ENCODE measurements at places on chromosomes 16 and 17. TPM values are rescaled to one million over a fixed set of nuclear protein-coding genes. Genes with fewer than 3 reads are reported as not detected.

GRCh38 chr16:78778101-78779004, 678.9 kb downstream of the WWOX start:
- no peak overlapping the region for H3K27ac ChIP-seq
- no peak for DNase-seq
- no peaks in the 10 kb centered on the region for H3K27me3 ChIP-seq

DNA sequence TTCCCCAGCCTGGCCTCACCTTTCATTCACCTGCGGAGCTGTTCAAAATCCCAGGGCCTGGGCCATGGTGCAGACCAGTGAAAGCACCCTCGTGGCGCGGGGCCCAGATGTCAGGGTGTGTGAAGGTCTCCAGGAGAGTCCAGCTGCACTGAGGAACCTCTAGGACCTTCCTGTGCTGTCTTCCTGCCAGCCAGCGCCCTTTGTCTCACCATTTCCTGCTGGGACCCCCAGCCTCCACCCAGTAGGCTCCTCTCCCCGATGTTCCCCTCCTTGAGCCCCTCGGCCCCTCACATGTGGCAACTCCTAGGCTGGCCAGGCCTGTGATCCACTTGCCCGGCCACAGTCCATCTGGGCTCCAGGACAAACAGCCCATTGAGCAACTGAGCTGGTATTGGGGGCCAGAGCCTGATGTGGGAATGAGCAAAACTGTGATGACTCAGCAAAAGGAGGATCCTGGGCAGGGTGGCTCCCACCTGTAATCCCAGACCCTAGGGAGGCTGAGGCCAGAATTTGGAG, 677 bp downstream of the SULT1A2 start:
- H3K27ac ChIP-seq: no peak overlapping the region
- no peaks in the 10 kb centered on the region for H3K27me3 ChIP-seq
- H3K4me3 ChIP-seq: no peak overlapping the region
- H3K4me1 ChIP-seq: no peaks in the 10 kb centered on the region

DNA sequence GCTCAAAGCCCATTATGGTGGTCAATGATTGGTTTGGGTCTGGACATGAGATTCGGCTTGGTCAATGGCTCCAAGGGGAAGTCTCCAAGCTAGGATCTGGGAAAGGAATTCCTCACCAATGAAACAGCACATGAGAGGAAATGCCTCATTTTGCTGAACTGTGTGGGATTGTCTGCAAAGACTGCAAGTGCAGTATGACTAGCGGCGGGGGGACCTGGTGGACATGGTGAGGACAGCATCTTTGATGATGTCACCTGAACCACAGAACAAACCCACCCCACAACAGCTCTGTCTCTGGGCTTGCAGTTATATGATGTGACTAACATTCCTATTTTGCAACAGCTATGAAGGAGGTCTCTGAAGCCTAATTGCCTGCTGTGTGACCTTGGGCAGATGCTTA, 50.6 kb upstream of the NKD1 start:
- no peak overlapping the region for H3K4me3 ChIP-seq
- H3K36me3 ChIP-seq: no peaks in the 10 kb centered on the region
- no peaks in the 10 kb centered on the region for H3K27me3 ChIP-seq
- peak; percentile 40 for DNase-seq
- peaks cover 8% of the 10 kb centered on the region for H3K4me1 ChIP-seq
- H3K27ac ChIP-seq: no peak overlapping the region

The KRT39 gene
- not detected for total RNA-seq

DNA sequence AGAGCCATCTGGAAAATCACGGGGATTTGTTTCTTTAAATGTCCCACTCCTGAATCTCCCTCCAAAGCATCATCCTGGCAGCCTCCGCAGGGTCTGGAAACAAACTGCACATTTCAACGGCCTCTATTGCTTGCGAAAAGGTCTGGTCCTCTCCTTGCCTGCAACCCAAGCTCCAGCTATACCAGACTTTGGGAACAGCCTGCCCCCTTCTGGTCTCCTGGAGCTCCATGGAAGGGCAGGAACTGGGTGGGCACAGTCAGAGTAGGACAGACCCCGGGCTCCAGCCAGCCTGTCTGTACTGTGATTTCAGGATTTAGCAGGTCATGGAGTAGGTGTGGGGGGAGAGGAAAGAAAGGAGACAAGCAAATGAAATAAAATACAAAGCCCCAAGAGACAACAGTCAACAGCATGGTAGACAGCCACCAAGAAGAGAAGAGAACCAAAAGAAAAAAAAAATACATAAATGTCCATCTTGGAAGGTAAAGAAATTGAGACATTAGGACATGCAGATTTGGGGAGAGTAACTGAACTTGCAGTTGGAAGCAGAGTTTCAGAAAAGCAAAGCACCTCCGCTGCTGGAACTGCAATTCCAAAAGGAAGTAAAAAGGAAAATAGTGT, 2.7 kb downstream of the XYLT1 start:
- no peak for DNase-seq
- H3K27me3 ChIP-seq: no peaks in the 10 kb centered on the region

DNA sequence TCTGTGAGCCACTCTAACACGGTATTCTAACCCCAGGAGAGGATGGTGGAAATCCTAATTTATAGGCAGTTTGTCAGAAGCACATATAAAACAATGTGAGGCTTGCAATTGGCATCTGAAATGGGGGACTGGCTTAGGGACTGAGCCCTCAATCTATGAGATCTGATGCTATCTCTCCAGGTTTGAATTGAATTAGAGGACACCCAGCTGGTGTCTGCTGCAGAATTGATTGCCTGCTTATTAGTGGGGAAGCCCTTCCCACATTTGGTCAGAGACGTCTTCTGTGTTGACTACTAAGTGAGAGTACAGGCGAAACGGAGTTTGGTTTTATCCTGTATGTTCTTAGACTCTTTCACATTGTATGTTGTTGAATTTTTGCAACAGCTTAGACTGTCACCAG, 13.6 kb upstream of the TMIGD1 start:
- DNase-seq: no peak
- H3K4me1 ChIP-seq: peaks cover 20% of the 10 kb centered on the region
- H3K36me3 ChIP-seq: no peaks in the 10 kb centered on the region
- H3K27ac ChIP-seq: no peak overlapping the region
- H3K4me3 ChIP-seq: no peak overlapping the region

All from vagina (tissue), 2 donors.